GM06990 (cell line): ENCODE measurements at places on chromosomes 2 and 18.

GRCh38 chr2:12199491-12200211 lies 453.2 kb downstream of the LPIN1 start:
- no peak for DNase-seq

GRCh38 chr18:24187049-24187448 lies 48.2 kb downstream of the CABYR start:
- DNase-seq, result no peak

DNA sequence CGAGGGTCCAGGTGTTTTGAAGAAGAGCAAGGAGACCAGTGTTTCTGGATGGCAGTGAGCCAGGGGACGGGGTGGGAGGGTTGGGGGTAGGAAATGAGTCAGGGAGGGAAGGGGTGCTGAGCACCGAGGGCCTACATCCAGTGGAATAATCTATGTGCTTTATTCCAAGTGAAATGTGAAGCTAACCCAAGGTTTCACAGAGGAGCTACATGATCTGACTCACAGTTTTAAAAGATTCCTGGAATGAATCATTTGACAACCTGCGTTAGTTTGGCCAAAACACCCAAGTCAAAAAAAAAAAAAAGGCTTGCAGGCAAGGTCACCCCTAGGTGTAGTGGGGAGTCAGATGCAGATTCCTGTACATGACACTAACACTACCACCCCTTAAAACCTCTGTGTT lies 419.7 kb upstream of the MEX3C start:
- no peak for DNase-seq

GRCh38 chr2:54559593-54560145 lies 103.5 kb downstream of the SPTBN1 start:
- no peak for DNase-seq

DNA sequence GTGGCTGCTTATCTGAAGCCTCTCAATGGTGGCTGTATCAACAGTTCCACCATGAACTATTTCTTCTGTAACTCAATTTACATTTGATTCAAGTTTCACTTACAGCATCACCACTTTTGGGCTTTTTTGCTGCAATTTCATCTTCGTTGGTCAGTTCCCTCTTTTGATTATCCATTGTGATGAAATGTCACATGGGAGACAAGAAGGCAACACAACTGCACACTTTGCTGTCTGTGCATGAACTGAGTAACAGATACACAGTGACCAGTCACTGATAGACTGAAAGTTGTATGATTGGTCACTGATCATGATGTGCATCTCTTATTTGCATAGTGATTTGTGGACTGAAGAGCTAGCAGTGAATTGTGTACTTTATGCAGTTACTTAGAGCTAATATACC lies 130.7 kb upstream of the RNF152 start:
- DNase-seq, result no peak

- DNase-seq, result no peak
Measured at GRCh38 chr2:170017860-170018532, 160.0 kb upstream of the MYO3B start.

GRCh38 chr2:218607436-218608115 lies at the start of gene PLCD4:
TSS of gene PLCD4 (plus strand) at chr2:218607899. CDS start at chr2:218615740, 7,841 bp downstream.
- no peak for DNase-seq

DNA sequence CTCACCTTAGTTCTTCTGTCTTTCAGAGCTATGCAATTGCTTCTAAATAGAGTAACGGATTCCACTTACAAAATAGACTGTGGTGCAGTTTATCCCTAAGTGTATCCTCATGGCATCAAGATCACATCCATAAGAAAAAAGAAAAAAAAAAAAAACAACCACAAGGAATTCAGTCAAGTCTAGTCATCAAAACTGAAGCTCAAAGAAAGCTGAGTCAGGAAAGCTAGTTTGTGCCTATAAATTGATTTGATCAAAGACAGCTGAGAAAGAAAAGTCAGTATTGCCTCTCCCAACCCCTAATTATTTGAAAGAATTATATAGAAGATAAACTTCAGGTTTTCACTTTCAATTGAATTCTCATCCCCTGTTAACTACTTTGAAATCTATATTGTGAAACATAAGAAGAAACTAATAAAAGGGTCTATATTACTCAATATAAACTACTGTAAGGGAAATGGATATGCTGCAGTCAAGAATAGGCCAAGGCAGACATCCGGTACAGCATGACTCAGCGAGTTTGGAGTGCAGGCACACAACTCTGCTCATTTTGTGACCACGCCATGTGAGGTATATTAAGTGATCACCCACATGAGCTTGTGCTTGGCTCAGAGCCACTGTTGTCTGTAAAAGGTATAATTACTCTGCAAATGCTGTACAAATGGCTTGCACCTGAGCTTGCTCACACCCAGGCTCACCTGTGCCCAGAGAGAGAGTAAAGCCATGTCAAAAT lies 568.1 kb upstream of the CRIM1 start:
- no peak for DNase-seq

GRCh38 chr2:151691631-151692030 lies 42.6 kb downstream of the NEB start:
- DNase-seq, result no peak

DNA sequence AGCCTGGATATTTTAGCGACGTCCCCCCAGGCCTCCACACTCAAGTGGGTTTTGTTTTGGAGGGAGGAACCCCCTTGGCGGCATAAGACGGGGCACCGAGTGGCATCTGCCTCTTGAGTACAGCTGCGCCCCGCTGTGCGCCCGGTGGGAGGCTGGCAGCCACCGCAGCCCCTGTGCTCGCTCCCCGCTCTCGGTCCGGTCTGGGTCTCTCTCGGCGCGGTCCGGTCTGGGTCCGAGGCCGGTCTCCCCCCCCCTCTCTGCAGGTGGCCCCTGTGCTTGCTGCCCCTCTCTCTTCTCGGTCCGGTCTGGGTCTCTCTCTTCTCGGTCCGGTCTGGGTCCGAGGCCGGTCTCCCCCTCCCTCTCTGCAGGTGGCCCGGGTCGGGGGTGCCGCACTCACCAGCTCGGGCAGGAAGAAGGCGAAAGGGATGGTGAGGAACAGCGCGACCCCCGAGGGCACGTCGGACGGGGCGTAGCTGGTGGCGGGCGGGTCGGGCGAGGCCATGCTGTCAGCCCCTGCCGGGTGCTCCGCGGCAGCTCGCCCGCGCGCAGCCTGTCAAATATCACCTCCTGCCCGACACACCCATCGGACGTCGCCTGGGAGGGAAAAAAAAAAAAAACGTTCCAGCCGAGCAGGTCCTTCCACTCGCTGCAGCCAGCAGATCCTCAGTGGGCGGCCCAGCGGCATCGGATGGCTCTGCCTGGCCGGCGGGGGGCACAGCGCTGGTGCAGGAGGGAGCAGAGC lies at the start of gene MALL:
Gene MALL (minus strand): TSS at position 532 of the 742 bp plus-strand sequence. CDS start 30 bp downstream, at position 502.
- DNase-seq, result no peak
